ENCODE measurements at places on chromosomes 12 and 14. TPM values are rescaled to one million over a fixed set of nuclear protein-coding genes. Genes with fewer than 3 reads are reported as not detected.

Gene CCDC88C
- 1.1 TPM for total RNA-seq

Gene DENR
- 44.9 TPM for total RNA-seq

Gene CLEC4C
- total RNA-seq, result not detected

Gene HOXC6
- not detected for total RNA-seq

Gene DEPDC4
- total RNA-seq, result not detected

Gene LRRK2
- total RNA-seq, result 18.7 TPM

Gene ASB2
- total RNA-seq, result 117 TPM

Gene RNASE1
- 581 TPM for total RNA-seq

Gene UBR7
- total RNA-seq, result 25.9 TPM

Gene KRT80
- total RNA-seq, result not detected

Gene LMNTD1
- not detected for total RNA-seq

Gene DPPA3
- total RNA-seq, result not detected

Gene OTUB2
- 0.14 TPM for total RNA-seq

Gene ISCA2
- total RNA-seq, result 10.3 TPM

Gene CDH24
- total RNA-seq, result 2.0 TPM

Gene NEUROD4
- not detected for total RNA-seq

Gene RASSF8
- 85.0 TPM for total RNA-seq

Gene PLA2G1B
- total RNA-seq, result not detected

Gene DICER1
- total RNA-seq, result 45.7 TPM

Gene REM2
- total RNA-seq, result not detected

Gene SENP1
- 16.9 TPM for total RNA-seq

Gene CLEC2A
- not detected for total RNA-seq

Gene OR4K13
- total RNA-seq, result not detected

Gene CACNA1C
- 165 TPM for total RNA-seq

Gene C12orf75
- total RNA-seq, result 2.0 TPM

Measured in sigmoid colon (tissue), 7 donors.